Stimulated activated CD4-positive, alpha-beta T cell treated with anti-CD3 and anti-CD28 coated beads, TNF-alpha, amount 100 ng/mL, for 48 hours (primary cell): ENCODE measurements at places on chromosomes 6 and 20.

DNA sequence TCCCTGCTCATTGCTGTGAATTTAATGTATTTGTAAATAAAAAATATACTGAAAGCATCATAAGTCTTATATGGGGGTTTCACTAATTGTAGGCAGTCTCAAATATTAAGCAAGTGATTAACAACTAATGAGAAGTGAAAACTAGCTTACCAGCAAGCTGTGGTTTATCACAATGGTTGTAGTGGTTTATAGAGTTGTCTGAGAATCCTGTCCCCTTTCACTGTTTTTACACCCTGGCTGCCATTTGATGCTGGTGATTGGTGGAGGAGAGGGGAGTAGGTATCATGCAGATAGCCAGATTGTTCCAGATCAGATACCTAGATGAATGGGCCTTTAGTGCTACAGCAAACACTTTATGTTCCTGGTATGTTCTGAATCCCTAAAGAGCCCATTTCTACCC, 6.0 kb downstream of the MKKS start:
- no peak for DNase-seq

DNA sequence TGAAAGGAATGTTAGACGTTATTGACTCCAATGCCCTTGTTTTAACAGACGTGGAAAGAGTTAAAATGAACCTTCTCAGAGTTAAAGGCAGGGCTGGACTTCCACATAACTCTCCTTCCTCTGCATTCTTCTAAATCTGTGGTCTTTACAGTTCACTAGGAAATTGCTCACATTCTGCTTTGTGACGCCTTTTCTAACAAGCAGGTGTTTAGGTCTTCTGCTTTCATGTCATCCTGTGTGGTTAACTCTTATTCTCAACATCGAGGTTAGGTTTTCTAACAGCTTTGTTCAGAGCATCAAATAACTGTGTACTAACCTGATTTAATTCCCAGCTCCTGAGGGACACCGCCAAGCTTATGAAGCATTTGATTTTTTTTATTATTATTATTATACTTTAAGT, 81.3 kb upstream of the NT5E start:
- no peak for DNase-seq

GRCh38 chr6:88216182-88216581, 50.0 kb upstream of the CNR1 start:
- DNase-seq, result no peak

- no peak for DNase-seq
Measured at GRCh38 chr6:162222521-162222920, 505.0 kb downstream of the PRKN start.

- no peak for DNase-seq
Measured at GRCh38 chr6:51963980-51964379, 123.4 kb downstream of the PKHD1 start.

DNA sequence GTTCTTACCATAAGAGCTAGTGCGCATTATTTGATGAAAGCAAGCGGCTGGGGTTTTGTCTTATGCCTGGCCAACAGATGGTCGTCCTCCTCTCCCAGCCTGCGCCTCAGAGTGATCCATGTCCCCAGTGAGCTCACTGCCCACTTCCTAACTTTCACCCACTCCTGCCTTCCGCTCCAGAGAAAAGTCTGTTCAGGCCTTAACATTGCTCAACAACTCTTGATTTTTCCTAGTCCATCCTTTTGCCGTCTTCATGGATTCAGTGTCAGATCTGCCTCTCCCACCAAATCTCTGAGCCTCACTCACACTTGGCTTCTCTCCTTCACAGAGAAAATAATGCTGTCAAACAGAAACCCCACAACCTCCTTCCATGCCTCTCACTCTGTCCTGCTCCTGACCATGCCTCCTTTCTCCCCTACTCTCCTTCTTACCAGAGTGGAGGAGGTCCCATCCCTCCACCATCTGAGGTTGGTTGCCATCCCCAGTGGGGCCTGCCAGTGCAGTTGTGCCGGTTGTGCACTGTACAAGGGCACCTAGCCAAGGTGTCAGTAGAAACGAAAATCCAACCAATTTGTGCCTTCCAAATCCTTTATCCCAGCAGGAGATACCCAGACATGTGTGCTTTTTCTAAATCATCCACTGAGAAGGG, 58.9 kb upstream of the SRSF6 start:
- no peak for DNase-seq

GRCh38 chr6:136684466-136684865, 107.8 kb downstream of the MAP3K5 start:
- no peak for DNase-seq

DNA sequence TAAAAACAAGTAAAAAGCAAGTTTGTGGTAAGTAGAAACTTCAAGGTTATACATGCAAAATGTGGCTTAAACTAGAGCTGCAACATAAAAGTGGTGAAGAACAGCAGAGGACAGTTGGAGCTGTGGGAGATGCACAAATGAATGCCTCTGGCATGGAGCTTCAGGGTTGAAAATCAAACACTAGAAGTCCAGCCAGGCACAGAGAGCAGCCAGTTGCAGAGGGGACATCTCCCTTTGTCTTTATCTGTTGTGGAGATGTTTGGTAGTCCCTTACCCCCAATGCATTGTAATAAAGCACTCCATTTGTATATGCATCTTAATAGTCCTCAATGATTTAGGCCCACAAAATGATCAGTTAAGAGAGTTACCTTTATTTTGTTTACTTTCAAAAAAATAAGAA, 73.1 kb upstream of the C20orf144 start:
- no peak for DNase-seq

DNA sequence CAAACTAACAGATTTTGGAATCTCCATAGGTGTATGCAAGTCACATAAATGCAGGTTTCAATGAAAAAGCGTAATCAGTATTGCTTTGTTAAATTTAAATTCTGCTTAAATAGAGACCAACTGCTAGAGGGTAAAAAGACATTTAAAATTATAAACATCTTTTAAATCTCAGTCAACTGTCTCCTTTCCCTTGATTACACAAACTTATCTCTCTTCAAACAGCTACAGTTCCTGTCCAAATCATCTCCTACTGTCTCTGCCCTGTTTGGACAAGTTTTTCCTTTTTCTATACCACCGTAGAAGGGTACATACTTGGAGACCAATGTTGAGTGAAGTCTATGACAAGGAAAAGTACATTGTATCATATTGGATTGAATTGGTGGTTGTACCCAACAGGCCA, 43.5 kb downstream of the AGPAT4 start:
- no peak for DNase-seq

DNA sequence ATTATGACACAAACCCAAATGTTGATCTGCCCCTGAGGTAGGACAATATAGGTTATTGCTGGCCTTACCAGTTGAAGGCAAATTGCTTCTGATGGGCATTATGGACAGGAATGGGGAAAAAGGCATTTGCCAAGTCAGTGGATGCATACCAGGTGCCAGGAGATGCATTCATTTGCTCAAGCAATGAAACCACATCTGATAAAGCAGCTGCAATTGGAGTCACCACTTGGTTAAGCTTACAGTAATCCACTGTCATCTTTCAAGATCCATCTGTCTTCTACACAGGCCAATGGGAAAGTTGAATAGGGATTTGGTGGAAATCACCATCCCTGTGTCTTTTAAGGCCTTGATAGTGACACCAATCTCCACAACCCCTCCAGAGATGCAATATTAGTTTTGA, 648.6 kb downstream of the COL12A1 start:
- no peak for DNase-seq

DNA sequence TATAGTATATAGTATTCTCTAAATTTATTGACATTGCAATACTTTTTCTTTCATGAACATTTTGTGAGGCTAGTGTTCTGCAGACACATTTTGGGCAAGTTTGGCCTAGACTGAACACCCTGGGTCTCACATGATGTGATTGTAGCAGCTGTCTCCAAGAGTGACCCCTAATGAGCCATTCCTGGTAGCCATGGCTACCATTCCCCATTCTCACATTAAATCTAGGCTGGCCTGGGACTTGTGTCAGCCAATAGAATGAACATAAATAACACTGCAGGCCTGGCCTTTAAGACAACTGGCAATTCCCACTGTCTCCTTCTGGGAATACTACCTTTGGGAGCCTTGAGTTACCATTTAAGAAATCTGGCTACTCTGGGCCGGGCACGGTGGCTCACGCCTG, 38.0 kb upstream of the TASP1 start:
- DNase-seq, result no peak

GRCh38 chr6:152273638-152274037, 363.5 kb downstream of the SYNE1 start:
- no peak for DNase-seq

GRCh38 chr6:72288592-72288991, 333.3 kb upstream of the KCNQ5 start:
- no peak for DNase-seq

DNA sequence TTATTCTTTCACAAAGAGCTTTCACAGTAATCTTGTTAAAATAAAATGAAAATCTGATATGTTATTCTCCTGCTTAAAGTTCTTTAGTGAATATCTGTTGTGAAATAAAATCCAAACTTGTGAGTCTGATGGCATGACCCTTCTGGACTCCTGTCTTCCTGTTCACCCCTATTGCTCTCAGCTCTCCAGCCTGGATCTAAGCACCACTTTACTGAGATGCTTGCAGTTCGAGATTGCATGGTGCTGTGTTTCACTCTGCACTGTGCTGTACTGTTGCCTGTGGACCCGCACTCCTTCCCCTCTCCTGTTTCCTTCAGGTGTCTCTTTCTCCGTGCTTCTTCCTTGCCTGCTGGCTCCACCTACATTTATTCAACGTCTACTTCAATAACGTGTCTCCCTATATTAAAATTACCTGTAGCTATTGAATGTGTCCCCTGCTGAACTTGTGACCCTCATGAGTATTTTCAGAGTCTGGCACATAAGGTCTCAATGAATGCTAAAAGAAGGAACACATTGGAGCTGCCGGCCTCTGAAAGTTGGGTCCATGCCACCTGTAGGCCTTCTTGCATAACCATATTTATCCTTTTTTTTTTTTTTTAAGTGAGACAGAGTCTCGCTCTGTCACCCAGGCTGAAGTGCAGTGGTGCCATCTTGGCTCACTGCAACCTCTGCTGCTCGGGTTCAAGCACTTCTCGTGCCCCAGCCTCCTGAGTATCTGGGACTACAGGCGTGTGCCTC, 100.1 kb downstream of the ARID1B start:
- DNase-seq, result no peak

DNA sequence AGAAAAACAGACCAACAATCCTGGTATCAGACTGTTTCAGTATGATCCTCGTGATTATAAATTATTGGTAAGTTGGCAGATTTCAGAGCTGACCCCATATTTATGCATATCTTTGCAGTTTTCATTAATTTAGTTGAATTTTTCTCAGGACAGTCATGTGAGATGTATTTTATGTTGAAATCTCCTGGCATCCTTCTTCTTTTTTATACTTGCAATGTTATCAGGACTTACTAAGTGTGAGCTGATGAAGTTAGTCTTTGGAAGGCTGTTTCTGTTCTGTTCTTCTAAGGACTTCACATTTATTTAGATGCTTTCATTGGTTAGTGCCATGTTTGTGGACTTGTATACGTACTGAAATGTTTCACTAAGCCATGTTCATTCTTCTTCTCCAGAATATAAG, 17.2 kb downstream of the SMPDL3A start:
- DNase-seq, result no peak

DNA sequence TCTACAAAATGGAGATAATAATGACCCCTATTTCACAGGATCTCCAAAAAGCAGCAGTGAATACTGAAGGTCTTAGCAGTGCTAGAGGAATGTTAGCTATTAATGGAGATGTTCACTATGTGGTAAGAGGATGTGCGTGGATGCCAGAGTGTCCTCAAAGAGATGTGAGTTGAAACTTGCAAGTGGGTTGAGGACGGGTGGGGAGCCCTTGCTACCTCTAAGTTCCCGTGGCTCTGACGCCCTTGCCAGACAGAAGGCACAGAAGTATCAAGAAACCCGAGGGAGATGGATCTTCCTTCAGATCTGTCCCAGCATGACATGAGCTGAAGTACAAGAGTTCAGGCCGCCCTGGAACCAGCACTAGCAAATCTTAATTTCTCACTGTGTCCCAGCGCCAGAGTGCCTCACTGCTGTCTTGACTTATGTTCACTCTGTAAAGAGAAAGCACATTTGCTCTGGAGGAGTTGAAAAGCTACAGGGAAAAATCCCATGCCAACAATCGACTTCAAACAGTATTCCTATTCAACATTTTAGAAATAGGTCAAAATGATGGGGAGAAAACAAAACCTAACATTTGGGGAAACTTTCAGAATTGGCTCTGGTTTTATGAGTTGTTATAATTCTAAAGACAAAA, 59.5 kb downstream of the FYN start:
- DNase-seq, result no peak

GRCh38 chr6:26401987-26402658, at the start of gene BTN3A1:
Gene BTN3A1, plus strand, starts transcription at chr6:26402275. Its CDS starts 3,289 bp downstream, at chr6:26405564.
- DNase-seq, result peak; percentile 37

DNA sequence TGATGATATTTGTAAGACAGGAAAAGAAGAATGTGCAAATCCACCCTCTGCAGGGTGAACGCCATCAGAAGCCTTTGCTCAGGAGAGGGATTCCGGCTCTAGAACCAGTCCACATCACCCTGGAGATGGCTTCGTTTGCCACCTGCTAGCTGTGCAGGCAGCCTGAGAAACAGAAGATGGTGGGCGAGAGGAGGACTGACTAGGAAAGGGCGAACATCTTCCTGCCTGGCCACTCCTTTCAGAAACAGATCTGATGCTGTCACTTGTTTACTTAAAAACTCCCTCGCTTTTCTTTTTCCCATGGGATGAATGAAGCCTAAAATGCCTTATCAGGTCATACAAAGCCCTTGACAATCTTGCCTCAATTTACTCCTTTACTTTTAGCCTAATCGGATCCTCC, 1.2 kb downstream of the PTPRA start:
- no peak for DNase-seq

- DNase-seq, result no peak
Measured at GRCh38 chr6:153511896-153512496, 380.9 kb upstream of the RGS17 start.

DNA sequence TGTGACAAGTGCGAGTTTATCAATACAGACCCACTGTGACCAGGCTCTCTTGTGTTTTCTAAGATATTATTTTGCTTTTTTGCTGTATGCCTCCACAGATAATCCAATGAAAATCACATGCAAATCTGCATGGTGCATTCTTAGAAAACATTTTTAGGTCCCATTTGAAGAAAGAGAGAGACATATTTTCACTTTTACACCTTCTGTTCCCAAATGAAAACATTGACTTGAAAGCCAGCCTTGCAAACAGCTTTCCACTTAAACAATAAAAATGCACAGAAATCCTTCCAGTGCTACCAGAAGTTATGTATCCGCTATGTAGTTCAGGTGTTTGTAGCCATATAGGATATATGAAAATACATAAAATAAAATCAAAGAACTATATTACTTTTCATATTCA, 618.0 kb downstream of the CDH26 start:
- DNase-seq, result no peak

GRCh38 chr20:60934724-60935123, 317.3 kb upstream of the CDH4 start:
- no peak for DNase-seq
